Activated CD4-positive, alpha-beta T cell treated with anti-CD3 and anti-CD28 coated beads for 1 hour (primary cell): ENCODE measurements at places on chromosomes 11 and 22.

DNA sequence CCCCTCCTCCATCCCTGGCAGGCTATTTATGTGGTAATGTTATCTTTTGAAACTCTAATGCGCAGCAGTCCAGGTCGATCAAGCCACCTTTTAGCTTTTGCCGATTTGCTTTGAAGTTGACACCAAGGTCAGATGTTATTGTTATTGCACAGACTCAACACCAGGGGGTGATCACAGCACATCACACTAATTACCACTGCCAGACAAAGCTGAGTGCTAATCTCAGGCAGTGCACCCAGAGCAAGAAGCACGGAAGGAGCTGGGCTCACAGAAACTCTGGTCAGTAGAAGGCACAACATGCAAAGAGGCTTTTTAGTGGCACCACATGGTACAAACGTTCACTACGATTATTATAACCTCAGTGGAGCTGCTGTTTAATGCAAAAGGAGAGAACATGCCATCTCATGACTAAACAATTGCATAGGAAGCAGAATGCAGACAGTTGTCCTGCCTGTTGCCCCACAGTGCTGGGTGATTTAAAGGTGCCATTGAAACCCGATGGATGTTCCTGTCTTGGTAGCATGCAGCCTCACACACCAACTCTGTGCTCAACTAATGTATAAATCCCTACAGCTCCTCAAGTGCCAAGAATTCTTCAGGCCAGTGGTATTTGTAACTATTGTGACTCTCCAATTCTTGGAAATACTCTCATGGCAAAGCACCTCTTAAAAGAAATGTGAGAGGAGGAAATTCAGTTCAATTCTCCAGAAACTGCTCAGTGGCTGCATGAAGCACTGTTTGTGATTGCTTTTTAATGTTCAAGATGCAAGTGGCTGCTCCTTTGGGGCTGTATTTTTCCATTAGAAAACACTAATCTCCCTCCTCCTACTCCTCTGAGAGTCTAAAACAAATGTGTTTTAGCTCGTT, 353.9 kb upstream of the DDI1 start:
- peak; percentile 10 for DNase-seq

DNA sequence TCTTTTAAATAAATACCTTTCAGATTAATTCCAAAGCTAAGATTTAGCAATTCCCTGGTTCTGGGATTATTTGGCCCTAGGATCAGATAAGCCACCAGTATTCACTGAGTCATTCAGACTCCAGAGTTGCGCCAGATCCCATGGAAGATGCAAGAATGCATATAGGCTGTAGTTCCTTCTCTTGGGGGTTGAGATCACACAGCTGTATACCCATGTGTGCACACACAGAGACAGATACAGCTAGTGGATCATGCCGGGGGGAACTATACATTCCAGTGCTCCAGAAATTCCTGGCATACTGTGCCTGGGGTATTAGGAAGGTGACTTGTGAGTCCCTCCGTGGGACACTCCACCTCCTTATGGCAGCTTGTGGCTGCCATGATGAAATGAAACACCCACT, 75.4 kb downstream of the ZBTB16 start:
- no peak for DNase-seq

GRCh38 chr11:68983801-68984200, 3.0 kb upstream of the MRGPRD start:
- DNase-seq = no peak

DNA sequence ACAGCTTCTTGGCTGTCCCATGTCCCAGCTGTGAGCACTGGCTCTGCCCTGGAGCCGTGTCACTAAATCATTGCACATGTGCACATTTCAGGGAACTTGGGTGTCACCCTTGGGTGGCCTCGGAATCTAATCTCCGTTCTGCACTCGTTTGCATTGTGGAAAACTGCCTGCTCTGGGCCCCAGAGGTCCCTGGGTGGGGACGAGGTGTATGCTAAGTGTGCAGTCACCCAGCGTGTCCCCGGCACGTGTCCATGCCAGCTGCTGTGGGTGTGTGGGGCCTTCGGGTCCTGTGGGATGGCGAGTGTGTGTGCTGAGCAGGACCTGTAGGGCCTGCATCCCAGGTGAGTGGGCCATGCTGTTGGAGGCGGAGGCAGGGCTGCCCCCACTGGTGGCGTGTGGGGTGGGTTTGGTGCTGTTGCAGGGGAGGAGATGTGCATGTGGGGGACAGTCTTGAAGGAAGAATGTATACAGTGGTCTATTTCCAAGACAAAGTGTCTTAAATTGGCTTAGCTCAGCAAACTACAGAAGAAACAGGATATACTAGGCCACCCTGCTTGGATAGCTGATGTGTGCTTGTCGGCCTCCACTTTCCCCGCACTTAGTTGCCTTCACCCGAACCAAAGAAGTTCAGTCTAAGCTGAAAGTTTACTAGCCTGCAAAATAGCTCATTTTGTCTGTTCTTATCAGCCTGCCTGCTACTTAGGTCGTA, 14.6 kb downstream of the TANGO2 start:
- no peak for DNase-seq
